ENCODE measurements at places on chromosomes 5 and 9.

DNA sequence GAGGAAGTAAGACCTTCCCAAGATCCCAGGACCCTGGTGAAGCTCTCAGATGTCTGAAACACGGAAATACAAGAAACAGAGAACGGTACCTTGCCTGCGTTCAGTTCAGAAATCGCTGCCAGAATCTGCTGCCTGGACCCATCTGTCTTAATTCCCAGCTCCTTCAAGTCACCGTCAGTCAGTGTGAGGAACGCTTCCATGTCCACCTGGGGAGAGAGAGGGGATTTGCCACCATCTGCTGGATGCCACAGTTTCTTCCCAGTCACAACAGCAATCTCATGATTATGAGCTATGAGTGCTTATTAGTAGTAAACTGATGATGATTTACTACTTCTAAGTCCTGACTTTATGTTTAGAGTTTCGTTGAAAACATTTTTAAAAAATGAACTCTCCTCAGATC, 36.7 kb upstream of the GABBR2 start:
- DNase-seq: no peak

DNA sequence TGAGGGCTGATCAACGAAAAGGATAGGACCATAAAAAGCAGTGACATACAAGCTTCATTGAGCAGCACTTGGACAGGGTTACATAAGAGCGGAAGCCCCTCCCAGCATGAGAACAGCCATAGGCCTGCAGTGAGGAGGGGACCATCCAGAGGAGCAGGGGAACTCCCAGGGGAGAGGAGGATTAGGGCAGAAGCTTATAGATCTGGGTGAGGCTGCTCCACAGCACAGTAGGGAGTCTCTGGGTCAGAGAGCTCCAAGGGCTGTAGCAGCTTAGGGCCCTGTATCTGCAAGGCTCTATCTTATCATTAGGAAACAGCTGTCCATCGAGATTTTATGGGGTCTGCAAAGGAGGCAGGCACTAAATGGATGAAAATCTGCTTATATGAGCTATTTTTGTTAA, 186.6 kb downstream of the DOCK8 start:
- DNase-seq: no peak

DNA sequence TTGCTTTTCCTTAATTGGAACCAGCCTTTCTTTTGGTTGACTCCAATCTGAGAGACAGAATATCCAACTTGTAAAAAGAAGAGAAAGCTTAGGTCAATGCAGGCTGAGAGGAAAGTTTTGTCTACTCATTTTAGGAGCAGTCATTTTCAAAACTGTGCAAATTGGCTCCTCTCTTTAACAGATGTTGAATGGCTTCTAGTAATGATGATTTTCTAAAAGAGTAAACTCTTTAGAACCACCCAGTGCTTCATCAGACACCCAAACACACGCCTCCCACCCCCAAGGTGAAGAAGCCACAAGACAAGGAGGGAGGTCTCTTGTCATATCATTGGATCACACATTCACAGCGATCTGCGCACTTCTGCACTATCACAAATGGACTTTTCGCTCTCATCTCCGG, 116.3 kb upstream of the KLF9 start:
- no peak for DNase-seq

- DNase-seq: no peak
Observed at GRCh38 chr9:115213818-115214334, 95.9 kb upstream of the TNC start.

DNA sequence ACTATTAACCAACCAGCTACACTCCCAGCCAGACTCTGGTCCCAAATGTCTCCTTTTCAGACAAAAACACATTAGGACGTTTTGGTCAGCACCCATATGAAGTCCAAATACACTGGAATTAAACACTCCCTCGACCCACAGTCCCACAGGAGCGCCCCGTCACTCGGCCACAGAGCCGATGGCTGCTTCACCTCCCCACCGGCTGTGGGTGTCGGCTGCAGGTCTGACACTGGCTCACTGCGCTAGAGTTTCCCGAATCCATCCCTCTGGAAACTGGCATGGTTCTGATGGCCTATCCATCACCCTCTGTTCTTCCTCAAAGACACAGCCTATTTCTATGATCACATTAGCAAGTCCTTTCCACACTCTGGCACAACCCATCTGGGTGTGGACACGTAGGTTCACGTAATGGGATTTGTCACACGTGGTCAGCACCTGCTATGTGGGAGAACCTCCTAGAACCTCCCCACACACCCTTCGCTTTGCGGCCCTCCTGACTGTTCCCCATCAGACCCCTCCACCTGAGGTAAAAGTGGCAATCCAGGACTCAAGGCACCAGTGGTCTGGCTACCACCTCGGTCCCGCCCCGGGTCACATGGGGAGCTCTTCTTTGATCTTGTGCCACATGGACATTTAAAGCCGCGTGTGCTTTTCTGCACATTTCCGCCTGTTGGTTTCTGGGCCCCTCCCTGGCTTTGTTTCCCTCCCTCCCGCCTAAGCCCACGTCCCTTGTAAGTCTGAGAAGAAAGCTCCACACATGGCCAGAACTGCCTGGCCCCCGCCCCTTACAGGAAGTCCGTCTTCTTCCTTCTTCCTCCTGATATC, 131.1 kb upstream of the PHYKPL start:
- no peak for DNase-seq

DNA sequence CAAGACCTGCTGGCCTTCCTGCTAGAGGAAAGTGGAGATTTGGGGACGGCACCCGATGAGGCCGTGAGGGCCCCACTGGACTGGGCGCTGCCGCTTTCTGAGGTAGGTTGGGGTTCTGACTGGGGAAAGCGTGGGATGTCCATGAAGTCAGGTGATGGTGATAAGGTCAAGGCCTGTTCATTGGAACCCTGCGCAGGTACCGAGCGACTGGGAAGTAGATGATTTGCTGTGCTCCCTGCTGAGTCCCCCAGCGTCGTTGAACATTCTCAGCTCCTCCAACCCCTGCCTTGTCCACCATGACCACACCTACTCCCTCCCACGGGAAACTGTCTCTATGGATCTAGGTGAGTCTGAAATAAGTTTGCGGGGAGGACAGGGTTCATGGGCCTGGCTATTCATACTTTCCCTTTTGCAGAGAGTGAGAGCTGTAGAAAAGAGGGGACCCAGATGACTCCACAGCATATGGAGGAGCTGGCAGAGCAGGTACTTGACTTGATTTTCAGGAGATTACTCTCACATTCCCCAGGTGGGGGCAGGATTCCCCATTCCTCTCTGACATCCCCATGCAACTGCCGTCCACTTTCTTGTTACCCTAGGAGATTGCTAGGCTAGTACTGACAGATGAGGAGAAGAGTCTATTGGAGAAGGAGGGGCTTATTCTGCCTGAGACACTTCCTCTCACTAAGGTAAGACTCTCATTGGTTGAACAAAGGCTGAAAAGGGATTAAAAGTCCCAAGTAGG, 505 bp downstream of the CREB3 start:
- no peak for DNase-seq

GRCh38 chr5:1254196-1254595, 29.0 kb downstream of the SLC6A18 start:
- no peak for DNase-seq

DNA sequence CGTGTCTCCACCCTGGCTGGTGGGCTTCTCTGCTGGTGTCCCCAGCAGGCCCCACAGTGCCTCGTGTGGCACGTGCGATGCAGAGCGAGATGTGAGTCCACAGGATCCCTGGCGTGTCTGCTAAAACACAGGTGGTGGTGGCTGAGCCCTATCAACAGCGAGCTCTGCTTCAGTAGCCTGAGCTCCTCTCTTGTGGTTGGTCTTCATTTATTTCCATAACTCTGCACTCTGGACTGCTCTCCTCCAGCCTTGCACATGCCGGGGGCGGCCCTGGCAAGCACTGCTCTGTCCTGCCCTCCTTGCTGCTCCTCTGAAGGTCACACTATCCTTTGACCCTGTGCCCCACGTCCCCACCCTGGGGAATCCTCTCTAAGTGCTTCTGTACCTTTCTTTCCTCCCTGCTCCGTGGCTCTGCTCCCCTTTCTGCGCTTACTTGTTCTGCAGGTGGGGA, 59.2 kb downstream of the NSUN2 start:
- no peak for DNase-seq

DNA sequence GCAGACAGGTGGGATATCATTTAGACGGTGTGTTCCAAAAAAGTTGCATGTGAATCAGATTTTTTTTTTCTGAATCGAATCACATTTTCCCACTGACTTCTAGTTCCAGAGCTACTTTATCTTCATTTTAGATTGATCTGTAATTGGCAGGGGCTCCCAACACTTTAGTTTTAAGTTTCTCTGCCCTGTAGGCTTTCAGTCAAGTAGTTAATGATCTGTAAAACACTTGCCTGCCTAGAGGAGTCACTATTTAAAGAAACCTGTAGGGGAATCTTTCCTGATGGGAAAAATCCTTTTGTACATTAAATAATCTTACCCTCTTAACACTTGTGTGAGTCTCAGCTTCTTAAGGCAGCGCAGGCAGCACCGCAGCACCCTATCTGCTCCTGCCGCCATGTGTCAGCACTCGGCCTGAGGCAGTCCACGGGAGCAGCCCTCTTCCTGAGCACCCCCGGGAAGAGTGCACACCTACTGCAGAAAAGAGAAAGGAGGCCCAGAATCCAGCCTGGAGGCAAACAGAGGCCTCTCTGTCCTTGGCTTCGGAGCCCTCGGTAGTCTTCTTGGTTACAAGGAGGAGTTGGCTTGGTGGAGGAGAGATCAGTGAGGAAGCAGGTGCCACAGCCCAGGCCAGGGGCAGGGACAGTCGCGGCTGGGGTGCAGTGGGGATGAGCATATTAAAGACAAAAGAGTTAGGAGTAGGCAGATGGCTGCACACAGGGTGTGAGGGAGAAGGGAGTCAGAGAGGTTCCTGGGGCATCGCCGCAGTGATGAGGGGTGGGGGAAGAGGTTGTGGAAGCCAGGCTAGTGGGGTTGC, 209.3 kb downstream of the GAPVD1 start:
- no peak for DNase-seq

GRCh38 chr9:34417734-34418133, 40.6 kb downstream of the FAM219A start:
- no peak for DNase-seq

- no peak for DNase-seq
Observed at GRCh38 chr5:129716651-129717050, 31.2 kb upstream of the MINAR2 start.

GRCh38 chr9:36450110-36450732, 50.2 kb upstream of the RNF38 start:
- no peak for DNase-seq

DNA sequence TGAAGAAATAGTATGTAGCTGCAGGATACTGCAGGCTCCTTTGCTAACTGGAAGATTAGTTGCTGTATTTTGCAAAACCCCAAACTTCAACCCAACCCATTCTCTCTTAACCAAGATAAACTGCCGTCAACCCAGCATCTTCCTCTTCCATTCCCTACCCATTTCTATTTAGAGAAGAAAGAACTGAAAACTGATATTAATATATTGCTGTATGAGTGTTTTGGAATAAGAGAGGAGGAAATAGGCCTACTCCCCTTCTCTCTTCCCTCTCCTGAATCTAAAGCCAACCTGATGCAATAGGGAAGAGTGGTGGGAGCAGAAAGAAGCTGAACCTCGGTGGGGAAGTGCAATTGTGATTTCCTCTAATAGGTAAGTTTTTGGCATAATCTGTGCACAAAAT, 83.7 kb downstream of the TMEM215 start:
- DNase-seq: no peak

- DNase-seq: no peak
Observed at GRCh38 chr5:150263801-150264621, 25.6 kb downstream of the CAMK2A start.

- no peak for DNase-seq
Observed at GRCh38 chr5:93620487-93621326, 37.7 kb downstream of the NR2F1 start.

- DNase-seq: no peak
Observed at GRCh38 chr9:105455836-105456475, 8.1 kb downstream of the FSD1L start.

GRCh38 chr9:88534456-88535225, at the start of gene NXNL2:
TSS of gene NXNL2 (plus strand) at chr9:88535178. CDS start at chr9:88535435, 257 bp downstream.
- no peak for DNase-seq

DNA sequence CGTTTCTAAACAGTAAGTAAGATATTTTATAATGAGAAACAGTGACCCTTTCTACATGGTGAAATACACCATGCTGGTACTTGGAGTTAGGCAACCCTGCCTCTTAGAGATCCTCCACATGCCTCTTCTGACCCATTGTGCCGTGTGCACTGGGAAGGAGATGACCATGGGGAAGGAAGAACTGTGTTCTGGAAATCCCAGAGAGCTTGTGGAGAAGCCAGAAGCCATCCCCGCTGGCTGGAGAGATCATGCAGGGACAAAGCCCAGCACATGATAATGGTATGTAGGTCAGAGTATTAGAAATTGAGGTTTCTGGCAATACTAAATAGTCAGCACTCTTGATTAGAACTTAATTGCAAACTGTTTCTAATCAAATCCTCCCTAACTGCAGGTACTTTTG, 307.3 kb downstream of the FBXL7 start:
- DNase-seq: no peak

GRCh38 chr9:69757996-69758675, 1.7 kb downstream of the PTAR1 start:
- DNase-seq: no peak

DNA sequence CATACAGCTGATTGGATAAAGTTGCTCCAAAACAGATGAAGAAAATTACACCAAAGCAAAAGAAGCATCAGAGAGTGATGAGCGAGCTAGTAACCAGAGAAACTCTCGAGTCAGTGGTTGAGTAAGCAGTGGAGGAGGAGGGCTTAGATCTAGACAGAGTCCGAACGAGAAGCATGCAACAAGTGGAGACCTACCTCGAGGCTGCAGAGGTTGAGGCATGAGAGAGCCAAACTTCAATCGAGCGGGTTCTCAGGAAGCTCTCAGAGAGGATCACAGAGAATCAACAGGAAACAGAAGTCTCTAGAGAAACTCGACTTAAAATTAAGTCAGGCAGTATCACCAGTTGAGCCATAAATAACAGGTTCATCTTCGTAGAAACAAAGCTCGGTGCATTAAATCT, 6.1 kb downstream of the RUSC2 start:
- DNase-seq: no peak

- DNase-seq: no peak
Observed at GRCh38 chr5:473551-474192, 30.7 kb downstream of the EXOC3 start.

GRCh38 chr9:133956520-133957076, 35.5 kb downstream of the VAV2 start:
- DNase-seq: no peak

GRCh38 chr9:71506821-71507220, 261.5 kb downstream of the CEMIP2 start:
- DNase-seq: no peak

DNA sequence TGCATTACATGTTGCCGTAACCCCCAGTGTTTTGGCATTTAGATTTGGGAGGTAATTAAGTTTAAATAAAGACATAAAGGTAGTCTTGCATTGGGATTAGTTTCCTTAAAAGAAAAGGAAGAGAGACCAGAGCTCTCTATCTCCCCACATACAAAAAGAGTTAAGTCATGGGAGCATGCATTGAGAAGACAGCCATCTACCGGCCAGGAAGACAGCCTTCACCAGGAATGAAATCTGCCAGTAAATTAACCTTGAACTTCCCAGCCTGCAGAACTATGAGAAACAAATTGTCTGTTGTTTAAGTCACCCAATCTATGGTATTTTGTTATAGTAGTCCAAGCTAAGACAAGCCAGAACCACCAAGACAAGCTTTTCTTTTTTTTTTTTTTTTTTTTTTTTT, 567.0 kb upstream of the CDH18 start:
- DNase-seq: no peak
